ENCODE measurements at places on chromosomes 2 and 18. TPM values are rescaled to one million over a fixed set of nuclear protein-coding genes. Genes with fewer than 3 reads are reported as not detected.

The PAPOLG gene
- 12.5 TPM for total RNA-seq

The RNU2-63P gene
- total RNA-seq = not detected

The KRTCAP3 gene
- total RNA-seq = not detected

The HSPE1 gene
- 212 TPM for total RNA-seq

The OSBPL6 gene
- 18.1 TPM for total RNA-seq

The SMYD1 gene
- 1.6 TPM for total RNA-seq
